ENCODE measurements at places on chromosomes 5 and 9.
A peak's percentile ranks its signal among the peaks of the same experiment; 100 is the strongest.

DNA sequence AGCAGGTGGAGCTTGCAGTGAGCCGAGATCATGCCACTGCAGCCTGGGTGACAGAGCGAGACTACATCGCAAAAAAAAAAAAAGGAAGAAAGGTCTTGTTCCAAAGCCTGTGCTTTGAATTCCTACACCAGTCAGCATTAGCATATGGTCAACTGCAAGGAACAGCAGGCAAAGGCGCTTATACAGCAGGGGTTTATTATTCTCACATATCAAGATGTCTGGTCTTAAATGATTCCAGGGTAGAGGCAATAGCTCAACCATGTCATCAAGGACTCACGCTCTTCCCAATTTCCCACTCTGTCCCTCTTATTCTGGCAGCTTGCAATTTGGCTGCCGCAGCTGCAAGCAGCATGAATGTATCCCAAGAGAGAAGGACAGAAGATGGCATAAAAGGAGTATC lies 28.6 kb upstream of the HRH2 start:
- H3K36me3 ChIP-seq, result no peaks in the 10 kb centered on the region
- no peak overlapping the region for H3K27ac ChIP-seq
- no peak for DNase-seq
- H3K4me3 ChIP-seq, result no peak overlapping the region
- no peaks in the 10 kb centered on the region for H3K27me3 ChIP-seq

- H3K27ac ChIP-seq, result no peak overlapping the region
- no peaks in the 10 kb centered on the region for H3K36me3 ChIP-seq
Observed at GRCh38 chr5:112064271-112064701, 307.3 kb upstream of the NREP start.

- no peak overlapping the region for H3K27ac ChIP-seq
- peaks cover 10% of the 10 kb centered on the region for H3K27me3 ChIP-seq
- peak overlapping the region; percentile 2 for H3K4me3 ChIP-seq
- no peaks in the 10 kb centered on the region for H3K36me3 ChIP-seq
- peak; percentile 82 for DNase-seq
Observed at GRCh38 chr9:127921557-127922120, 4.8 kb upstream of the ST6GALNAC4 start.

GRCh38 chr5:51043745-51044144 lies 339.5 kb upstream of the ISL1 start:
- H3K4me1 ChIP-seq, result no peaks in the 10 kb centered on the region
- H3K27me3 ChIP-seq, result no peaks in the 10 kb centered on the region
- H3K36me3 ChIP-seq, result no peaks in the 10 kb centered on the region
- H3K4me3 ChIP-seq, result no peak overlapping the region

DNA sequence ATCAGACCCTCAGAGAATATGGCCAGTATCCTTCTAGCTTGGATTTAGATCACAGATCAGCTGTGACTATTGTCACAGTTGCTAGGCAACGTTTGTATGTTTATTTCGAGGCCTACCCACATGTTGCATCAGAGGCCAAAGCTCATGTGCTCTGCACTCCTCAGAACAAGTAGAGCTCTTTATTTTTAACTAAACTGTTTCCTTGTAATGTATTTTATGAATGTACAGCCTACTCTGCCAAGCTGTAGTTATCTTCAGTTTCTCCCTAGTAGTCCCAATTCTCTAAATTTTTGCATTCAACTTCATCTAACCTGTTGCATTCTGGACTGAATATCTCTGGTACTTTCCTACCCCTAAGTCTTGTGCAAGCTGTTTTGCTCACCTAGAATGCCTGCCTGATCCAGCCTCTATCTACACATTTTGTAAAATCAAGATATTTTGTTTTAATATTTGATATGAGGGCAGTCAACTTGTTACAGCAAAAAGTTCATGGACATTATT lies 52.8 kb downstream of the CAST start:
- H3K27ac ChIP-seq, result peak overlapping the region; percentile 50
- H3K36me3 ChIP-seq, result no peaks in the 10 kb centered on the region
- DNase-seq, result peak; percentile 81
- H3K4me3 ChIP-seq, result no peak overlapping the region
- peaks cover 19% of the 10 kb centered on the region for H3K4me1 ChIP-seq
- no peaks in the 10 kb centered on the region for H3K27me3 ChIP-seq

DNA sequence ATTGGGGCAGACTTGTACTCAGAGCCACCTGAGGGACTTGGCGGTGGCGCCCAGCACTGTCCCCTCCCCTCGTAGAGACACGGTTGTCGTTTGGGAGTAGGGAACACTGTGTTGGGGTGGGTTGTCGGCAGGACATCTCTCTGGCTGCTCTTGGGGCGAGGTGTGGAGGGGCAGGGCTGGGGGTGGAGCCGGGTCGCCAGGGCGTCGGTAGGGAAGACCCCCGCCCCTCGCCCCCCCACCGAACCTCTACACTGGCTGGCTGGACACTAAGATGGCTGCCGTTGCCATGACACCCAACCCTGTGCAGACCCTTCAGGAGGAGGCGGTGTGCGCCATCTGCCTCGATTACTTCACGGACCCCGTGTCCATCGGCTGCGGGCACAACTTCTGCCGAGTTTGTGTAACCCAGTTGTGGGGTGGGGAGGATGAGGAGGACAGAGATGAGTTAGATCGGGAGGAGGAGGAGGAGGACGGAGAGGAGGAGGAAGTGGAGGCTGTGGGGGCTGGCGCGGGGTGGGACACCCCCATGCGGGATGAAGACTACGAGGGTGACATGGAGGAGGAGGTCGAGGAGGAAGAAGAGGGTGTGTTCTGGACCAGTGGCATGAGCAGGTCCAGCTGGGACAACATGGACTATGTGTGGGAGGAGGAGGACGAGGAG lies 778 bp downstream of the TRIM41 start:
- H3K36me3 ChIP-seq, result no peaks in the 10 kb centered on the region
- H3K4me3 ChIP-seq, result peak overlapping the region; percentile 71
- H3K27ac ChIP-seq, result peak overlapping the region; percentile 97
- no peaks in the 10 kb centered on the region for H3K27me3 ChIP-seq
- peak; percentile 60 for DNase-seq
- no peaks in the 10 kb centered on the region for H3K4me1 ChIP-seq

DNA sequence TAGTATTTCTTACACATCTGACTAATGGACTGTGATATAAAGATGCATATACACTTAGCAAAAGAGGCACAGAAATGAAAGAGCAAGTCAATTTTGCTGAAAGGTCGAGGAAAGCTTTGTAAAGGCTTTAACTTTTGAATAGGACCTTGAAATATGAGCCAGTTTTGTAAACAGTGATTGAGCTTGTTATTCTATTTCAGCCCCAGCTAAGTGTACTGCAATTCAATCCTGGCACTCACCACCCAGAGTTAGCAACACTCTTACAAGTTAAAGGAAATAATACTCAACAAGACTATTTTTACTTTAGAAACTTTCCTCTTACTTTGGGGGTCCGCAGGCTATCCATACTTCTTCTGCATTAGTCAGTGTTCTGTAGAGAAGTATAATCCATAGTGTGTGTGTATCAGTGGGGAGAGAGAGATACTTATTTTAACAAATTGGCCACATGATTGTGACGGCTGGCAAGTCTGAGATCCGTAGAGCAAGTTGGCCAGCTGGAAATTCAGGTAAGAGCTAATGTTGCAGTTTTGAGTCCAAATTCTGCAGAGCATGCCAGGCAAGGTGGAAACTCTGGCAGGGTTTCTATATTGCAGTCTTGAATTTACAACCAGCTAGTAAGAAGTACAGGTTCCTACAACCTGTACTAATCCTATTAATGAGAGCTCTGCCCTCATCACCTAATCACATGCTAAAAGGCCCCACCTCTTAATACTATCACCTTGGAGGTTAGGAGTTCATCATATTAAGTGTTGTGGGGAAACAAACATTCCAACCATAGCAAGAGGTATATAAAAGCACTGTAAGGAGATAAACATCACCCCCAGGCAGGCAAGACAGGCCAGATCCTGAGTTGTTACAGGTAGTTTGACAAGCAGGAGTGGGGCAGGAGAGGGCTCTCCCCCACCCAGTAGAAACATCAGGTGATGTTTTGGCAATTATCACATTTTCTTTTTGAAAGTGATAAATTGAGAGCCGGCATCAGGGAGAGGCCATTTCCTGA lies 33.6 kb downstream of the IL7R start:
- no peak overlapping the region for H3K27ac ChIP-seq
- DNase-seq, result no peak
- no peaks in the 10 kb centered on the region for H3K36me3 ChIP-seq
- H3K4me1 ChIP-seq, result no peaks in the 10 kb centered on the region
- H3K27me3 ChIP-seq, result no peaks in the 10 kb centered on the region

DNA sequence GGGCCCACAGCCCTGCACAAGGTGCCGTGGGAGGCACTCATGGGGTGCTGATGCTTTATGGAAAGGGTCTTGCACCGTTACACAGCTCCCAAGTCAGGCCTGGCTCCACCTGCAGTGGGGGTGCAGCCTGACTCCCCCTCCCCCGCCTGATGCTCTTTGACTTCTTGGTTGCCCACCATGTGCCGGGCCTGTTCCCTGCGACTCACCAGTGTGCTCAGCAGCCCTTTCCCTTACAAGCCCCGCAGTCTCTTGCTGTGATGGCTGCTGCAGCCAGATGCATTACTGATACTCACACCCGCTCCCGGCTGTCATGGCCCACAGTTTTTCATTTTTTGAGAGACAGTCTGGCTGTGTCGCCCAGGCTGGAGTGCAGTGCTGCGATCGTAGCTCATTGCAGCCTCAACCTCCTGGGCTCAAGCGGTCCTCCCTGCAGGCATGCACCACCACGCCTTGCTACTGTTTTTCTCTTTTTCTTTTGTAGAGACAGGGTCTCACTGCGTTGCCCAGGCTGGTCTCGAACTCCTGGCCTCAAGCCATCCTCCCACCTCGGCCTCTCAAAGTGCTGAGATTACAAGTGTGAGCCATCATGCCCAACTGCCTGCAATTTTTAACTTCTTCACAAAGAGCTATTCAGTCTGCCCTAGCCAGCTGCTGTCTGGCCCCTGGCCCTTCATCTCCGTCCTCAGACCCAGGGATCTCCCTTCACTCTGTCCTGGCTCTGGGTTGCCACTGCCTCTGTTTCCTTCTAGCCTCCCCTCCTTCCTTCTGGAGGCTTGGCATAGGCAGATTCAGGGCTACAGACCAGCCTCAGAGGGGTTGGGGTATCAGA lies 109.5 kb downstream of the RXRA start:
- H3K4me3 ChIP-seq, result no peak overlapping the region
- H3K27me3 ChIP-seq, result no peaks in the 10 kb centered on the region
- DNase-seq, result no peak
- H3K36me3 ChIP-seq, result no peaks in the 10 kb centered on the region

Data from colonic mucosa (tissue), 4 donors.